ENCODE measurements at places on chromosomes 12 and 14.

DNA sequence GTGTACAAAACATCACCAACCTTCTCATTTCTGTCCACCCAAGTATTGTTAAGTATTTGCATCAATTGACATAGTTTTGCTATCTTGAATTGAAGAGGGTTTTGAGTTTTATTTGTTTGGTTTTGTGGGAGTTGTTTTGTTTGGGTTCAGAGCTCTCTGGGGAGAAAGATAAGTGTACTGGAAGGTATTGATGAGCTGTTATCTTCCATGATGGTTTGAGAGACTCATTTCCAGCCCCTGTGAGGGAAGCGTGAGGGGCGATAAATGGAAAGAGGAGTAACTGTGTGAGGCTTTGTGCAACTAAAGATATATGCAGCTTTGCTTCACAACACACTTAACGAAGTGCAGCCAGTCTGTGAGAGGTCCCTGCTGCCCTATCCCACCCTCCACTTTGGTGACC lies 15.7 kb upstream of the CIPC start:
- DNase-seq = no peak

DNA sequence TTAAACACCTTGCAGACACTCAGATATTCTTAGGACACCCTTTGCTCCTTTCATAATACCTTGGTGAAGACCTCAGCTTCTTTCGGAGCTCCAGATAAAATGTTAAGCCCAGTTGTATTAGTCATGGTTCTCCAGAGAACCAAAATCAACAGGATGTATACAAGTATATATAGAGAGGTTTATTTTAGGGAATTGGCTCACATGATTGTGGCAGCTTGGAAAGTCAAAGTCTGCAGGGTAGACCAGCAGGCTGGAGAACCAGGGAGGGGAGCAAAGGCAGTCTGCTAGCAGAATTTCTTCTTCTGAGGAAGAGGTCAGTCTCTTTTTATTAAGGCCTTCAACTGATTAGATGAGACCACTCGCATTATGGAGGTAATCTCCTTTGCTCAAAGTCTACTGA lies 6.9 kb upstream of the IGF1 start:
- no peak for DNase-seq

DNA sequence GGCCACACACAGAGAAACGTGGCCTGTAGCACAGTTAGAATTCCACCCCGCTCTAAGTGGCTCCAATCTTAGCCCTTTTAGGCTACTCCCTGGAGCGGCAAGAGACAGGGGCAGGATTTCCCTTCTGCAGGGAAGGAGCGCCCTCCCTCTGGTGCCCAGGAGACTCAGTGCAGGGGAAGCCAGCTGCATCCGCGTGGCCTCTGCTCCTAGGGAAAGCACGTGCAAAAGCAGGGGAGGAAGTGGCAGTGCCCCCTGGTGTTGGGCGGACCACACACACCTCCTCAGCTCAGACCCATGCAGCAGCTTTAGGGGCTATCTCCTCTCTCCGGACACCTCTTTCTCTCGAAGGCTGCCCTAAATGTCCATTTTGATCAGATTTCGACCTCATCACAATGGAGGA lies 50.0 kb downstream of the SPRING1 start:
- DNase-seq = no peak

- DNase-seq = no peak
Observed at GRCh38 chr12:96878704-96879103, 28.4 kb upstream of the NEDD1 start.

DNA sequence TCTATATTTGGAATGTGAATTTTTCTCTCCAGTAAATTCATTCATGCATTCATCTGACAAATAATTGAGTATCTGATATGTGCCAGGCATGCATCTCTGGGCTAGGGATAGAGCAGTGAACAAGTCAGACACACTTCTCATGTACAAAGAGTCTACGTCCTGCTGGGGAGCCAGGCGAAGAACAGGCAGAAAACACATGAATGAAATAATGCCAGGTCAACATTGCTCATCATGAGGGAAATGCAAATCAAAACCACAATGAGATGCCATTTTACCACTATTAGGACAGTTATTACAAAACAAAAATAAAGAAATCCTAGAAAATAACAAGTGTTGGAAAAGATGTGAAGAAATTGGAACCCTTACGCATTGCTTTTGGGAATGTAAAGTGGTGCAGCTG lies 90.3 kb downstream of the PAX9 start:
- no peak for DNase-seq

Measured in activated T-helper 1 cell treated with Interleukin-2 at 50 U/mL for 16 hours (primary cell).